Activated CD8-positive, alpha-beta T cell treated with anti-CD3 and anti-CD28 coated beads, Interleukin-2, amount 10 ng/mL, durations not matched to agents 7 days and 5 days (primary cell): ENCODE measurements at places on chromosomes 13 and 19.

DNA sequence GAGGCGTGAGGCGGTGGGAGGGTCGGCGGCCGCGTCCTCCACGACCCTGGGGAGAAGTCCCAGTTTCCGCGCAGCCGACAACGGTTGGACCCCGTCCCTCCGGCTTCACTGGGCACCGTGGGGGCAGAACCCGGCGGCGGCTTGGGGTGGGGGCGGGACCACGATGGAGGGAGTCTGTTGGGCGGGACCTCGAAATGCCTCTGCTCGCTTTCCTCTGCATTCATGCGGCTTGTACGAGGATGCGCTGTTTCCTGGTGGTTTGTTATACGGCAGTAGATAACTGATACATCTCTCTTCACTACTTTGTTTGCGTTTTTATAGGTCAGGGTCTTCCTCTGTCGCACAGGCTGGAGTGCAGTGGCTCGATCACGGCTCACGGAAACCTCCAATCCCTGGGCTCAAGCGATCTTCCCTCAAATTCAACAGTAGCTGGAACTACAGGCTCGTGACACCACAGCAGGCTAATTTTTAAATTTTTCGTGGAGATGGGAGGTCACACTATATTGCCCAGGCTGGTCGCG, 24.6 kb upstream of the ZNF846 start:
- peaks cover 28% of the 10 kb centered on the region for H3K4me1 ChIP-seq
- peak overlapping the region; percentile 77 for H3K4me3 ChIP-seq
- peak overlapping the region; percentile 90 for H3K27ac ChIP-seq
- no peaks in the 10 kb centered on the region for H3K27me3 ChIP-seq
- DNase-seq: peak; percentile 78

- no peaks in the 10 kb centered on the region for H3K27me3 ChIP-seq
- peaks cover 33% of the 10 kb centered on the region for H3K36me3 ChIP-seq
- no peak overlapping the region for H3K27ac ChIP-seq
- no peak for DNase-seq
Measured at GRCh38 chr13:95784900-95785290, 108.0 kb downstream of the DNAJC3 start.

DNA sequence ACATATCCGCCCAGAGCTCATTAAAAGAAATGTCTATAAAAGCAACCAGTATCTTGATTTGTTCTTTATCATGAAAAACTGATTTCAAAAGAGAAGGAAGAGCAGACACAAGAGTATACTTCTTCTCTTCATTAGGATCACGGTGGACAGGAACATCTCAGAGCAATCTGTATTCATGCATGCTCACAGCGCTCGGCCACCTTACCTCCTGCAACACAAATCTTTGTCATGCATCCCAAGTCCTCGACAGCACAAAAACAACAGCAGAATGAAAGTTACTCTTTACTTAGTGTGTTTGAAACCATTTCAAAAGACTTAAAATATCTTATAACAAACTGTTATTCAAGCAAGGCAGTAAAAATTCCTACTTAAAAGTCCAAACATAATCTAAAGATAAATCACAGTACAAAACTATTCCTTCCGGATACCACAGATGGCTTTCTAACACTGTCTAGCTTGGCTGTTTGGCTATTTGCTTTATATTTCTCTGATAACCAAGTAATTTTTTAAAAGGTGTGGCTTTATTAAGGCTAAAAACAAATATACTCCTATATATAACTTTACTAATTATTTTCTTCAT, 174.5 kb downstream of the TBC1D4 start:
- peaks cover 48% of the 10 kb centered on the region for H3K36me3 ChIP-seq
- no peak for DNase-seq
- H3K27ac ChIP-seq: no peak overlapping the region
- H3K4me1 ChIP-seq: peaks cover 8% of the 10 kb centered on the region

- peaks cover 21% of the 10 kb centered on the region for H3K36me3 ChIP-seq
- DNase-seq: no peak
- no peak overlapping the region for H3K27ac ChIP-seq
Measured at GRCh38 chr13:45137526-45137925, 17.2 kb downstream of the GTF2F2 start.

DNA sequence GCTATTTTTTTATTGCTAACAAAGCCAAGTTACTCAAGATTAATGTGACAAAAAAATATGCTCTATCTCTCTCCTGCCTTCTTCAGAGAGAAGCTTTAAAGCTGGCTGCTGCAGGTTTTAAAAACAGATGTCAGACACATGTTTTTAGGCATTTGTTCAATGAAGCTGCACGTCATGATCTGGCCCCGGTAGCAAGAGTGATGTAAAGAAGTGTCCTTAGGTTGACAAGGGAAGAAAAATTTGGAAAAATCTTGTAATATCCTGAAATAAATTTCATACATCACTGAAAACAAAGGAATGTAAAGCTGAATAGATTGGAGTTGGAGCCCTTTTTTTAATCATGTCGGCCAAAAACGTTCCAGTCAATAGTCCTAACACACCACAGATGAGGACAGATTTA, 531.4 kb upstream of the NBEA start:
- H3K36me3 ChIP-seq: no peaks in the 10 kb centered on the region
- H3K27ac ChIP-seq: no peak overlapping the region
- no peaks in the 10 kb centered on the region for H3K4me1 ChIP-seq
- H3K4me3 ChIP-seq: no peak overlapping the region
- H3K27me3 ChIP-seq: no peaks in the 10 kb centered on the region
- no peak for DNase-seq

- DNase-seq: no peak
- H3K27ac ChIP-seq: peak overlapping the region; percentile 41
- no peak overlapping the region for H3K4me3 ChIP-seq
- H3K4me1 ChIP-seq: peaks cover 55% of the 10 kb centered on the region
- no peaks in the 10 kb centered on the region for H3K27me3 ChIP-seq
Measured at GRCh38 chr13:27259831-27260230, 8.5 kb downstream of the RPL21 start.

DNA sequence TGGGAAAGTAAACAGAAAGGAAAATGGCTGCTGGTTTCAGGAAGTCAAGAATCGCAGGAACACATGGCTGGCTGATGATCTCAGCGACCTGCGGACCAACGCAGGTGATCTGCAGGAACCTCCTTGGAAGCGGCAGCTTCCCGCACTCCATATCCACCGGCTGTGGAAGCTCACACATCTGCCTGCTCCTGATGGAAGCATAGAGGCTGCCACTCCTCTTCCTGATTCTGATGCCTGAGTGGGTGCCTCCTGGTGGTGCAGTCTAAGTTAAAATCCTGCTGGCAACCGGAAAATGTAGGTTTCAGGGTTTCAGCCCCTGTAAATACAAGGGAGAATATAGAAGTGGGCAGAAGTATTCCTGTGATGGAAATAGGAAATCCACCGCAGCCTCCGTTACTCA, 75.5 kb downstream of the TNFSF13B start:
- peaks cover 6% of the 10 kb centered on the region for H3K4me1 ChIP-seq
- no peaks in the 10 kb centered on the region for H3K36me3 ChIP-seq
- DNase-seq: no peak
- no peaks in the 10 kb centered on the region for H3K27me3 ChIP-seq
- no peak overlapping the region for H3K4me3 ChIP-seq

GRCh38 chr13:32284927-32285632, 30.1 kb downstream of the ZAR1L start:
- no peaks in the 10 kb centered on the region for H3K27me3 ChIP-seq
- H3K36me3 ChIP-seq: no peaks in the 10 kb centered on the region
- no peaks in the 10 kb centered on the region for H3K4me1 ChIP-seq
